ENCODE measurements at places on chromosomes 5 and 9. TPM values are rescaled to one million over a fixed set of nuclear protein-coding genes. Genes with fewer than 3 reads are reported as not detected.

Gene MSX2
- 1.8 TPM for total RNA-seq

Gene CDH10
- total RNA-seq = 0.24 TPM

Gene NCBP1
- total RNA-seq = 22.4 TPM

Gene RGS7BP
- 2.0 TPM for total RNA-seq

Gene IFNA14
- total RNA-seq = not detected

Gene GLDC
- total RNA-seq = 0.21 TPM

Gene PPP3R2
- total RNA-seq = not detected

Gene PPP2R2B
- 1.3 TPM for total RNA-seq

Gene PRR16
- 4.8 TPM for total RNA-seq

Gene STK10
- total RNA-seq = 18.1 TPM

Gene MED22
- 18.2 TPM for total RNA-seq

Gene SOHLH1
- total RNA-seq = not detected

Gene HNRNPH1
- 235 TPM for total RNA-seq

Gene ARRDC3
- total RNA-seq = 18.9 TPM

Gene C9
- not detected for total RNA-seq

Gene OR13C2
- not detected for total RNA-seq

Gene C5
- total RNA-seq = 1.4 TPM

Gene CENPH
- 2.5 TPM for total RNA-seq

Gene SLC46A2
- not detected for total RNA-seq

Gene SLC36A2
- 0.29 TPM for total RNA-seq

Gene WDR38
- total RNA-seq = not detected

Gene CA9
- 1.6 TPM for total RNA-seq

Gene RNF145
- total RNA-seq = 30.4 TPM

Gene ANKRD18B
- total RNA-seq = not detected

All from left cardiac atrium (tissue), 4 donors.